ENCODE measurements at places on chromosomes 2 and 18. TPM values are rescaled to one million over a fixed set of nuclear protein-coding genes. Genes with fewer than 3 reads are reported as not detected.

Gene KCNG3
- not detected for total RNA-seq

Gene DES
- total RNA-seq: 1,211 TPM

Gene DYNC1I2
- total RNA-seq: 97.6 TPM

Gene CENPA
- 0.26 TPM for total RNA-seq

Gene EFR3B
- 1.0 TPM for total RNA-seq

Gene PLA2R1
- 19.0 TPM for total RNA-seq

Gene ALPG
- total RNA-seq: not detected

Gene ATP8B1
- total RNA-seq: 171 TPM

Gene CGREF1
- total RNA-seq: 1.9 TPM

Gene PHOSPHO2
- total RNA-seq: 14.7 TPM

Gene UGT1A7
- total RNA-seq: 7.7 TPM

Gene C2orf76
- total RNA-seq: 14.3 TPM

Gene FAM117B
- total RNA-seq: 20.6 TPM

Gene SPC25
- total RNA-seq: 0.47 TPM

Gene WNT6
- 0.78 TPM for total RNA-seq

Gene G6PC2
- not detected for total RNA-seq

Gene EML6
- total RNA-seq: 5.4 TPM

Gene ZNF532
- total RNA-seq: 114 TPM

Gene RIT2
- not detected for total RNA-seq

Gene SCYGR3
- total RNA-seq: not detected
